T-helper 17 cell (primary cell): ENCODE measurements at places on chromosomes 7 and 10. TPM values are rescaled to one million over a fixed set of nuclear protein-coding genes. Genes with fewer than 3 reads are reported as not detected.

DNA sequence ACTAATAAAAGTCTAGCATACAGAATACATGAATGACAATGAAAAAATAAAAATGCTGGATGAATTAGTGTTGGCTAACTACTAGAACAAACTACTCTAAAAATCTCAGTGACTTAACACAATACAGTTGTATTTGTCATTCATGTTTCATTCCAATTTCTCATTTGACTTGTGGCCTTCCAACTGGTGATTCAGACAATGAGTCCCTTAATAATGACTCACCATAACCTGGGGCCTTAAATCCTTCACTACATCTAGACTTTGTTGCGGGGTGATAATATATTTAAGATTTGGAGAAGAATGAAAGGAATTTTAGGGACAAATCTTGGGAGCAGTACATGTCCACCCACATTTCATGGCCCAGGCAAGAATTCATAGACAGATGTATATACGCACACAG is 90.5 kb upstream of the POM121L12 start:
- H3K4me3 ChIP-seq: no peak overlapping the region
- no peaks in the 10 kb centered on the region for H3K36me3 ChIP-seq
- H3K4me1 ChIP-seq: no peaks in the 10 kb centered on the region
- DNase-seq: no peak
- H3K27ac ChIP-seq: no peak overlapping the region

- peak overlapping the region; percentile 94 for H3K27ac ChIP-seq
- peak overlapping the region; percentile 74 for H3K4me3 ChIP-seq
- no peak for DNase-seq
- peaks cover 51% of the 10 kb centered on the region for H3K4me1 ChIP-seq
- H3K27me3 ChIP-seq: no peaks in the 10 kb centered on the region
Observed at GRCh38 chr10:131928248-131929095, 27.7 kb downstream of the PPP2R2D start.

GRCh38 chr7:115728518-115728917 is 302.0 kb downstream of the TFEC start:
- H3K4me3 ChIP-seq: no peak overlapping the region
- H3K27ac ChIP-seq: no peak overlapping the region
- no peaks in the 10 kb centered on the region for H3K36me3 ChIP-seq

- peaks cover 2% of the 10 kb centered on the region for H3K4me1 ChIP-seq
- DNase-seq: no peak
- H3K36me3 ChIP-seq: no peaks in the 10 kb centered on the region
- no peak overlapping the region for H3K27ac ChIP-seq
- no peak overlapping the region for H3K4me3 ChIP-seq
- peaks cover 57% of the 10 kb centered on the region for H3K27me3 ChIP-seq
Observed at GRCh38 chr7:55142919-55143600, 124.2 kb downstream of the EGFR start.

DNA sequence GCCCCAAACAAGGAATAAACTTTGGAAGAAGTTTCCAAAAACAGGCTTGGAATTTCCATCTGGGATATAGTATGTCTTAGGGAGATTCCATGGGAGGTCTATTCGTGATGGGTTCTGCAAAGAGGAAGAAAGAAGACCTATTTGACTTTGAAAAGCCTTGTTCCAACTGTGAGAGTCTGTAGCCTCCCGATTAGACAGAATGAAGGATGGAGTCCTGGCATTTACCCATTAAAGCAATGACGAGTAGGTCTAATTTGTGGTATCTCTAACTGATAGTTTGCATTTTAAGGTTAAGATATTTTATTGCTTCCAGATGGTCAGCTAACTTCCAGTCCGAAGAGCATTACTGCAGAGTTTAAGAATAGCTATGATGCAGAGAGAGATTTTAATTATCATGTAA is 19.5 kb upstream of the GALNT17 start:
- no peak for DNase-seq
- no peaks in the 10 kb centered on the region for H3K36me3 ChIP-seq
- no peaks in the 10 kb centered on the region for H3K27me3 ChIP-seq
- H3K4me1 ChIP-seq: no peaks in the 10 kb centered on the region
- no peak overlapping the region for H3K4me3 ChIP-seq

DNA sequence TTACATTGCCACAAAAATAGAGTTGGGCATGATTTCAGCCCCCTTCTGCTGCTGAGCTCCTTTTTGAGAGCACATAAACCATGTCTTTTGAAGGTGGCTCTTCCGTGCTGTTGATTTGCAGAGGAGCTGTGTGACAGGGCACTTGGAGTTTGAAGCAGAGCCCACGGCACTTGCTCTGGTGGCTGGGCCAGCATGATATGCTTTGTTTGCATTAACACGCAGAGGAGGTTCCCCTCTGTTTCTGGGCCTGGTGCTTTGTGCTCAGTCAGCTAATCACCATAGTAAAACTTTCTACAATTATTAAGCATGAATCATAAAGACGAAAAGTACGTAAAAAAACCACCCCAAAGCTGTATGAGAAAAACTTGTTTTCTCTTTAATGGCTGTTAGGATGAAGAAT is 40.1 kb downstream of the RBM33 start:
- no peak for DNase-seq
- H3K4me1 ChIP-seq: peaks cover 53% of the 10 kb centered on the region
- H3K27me3 ChIP-seq: no peaks in the 10 kb centered on the region

- H3K4me3 ChIP-seq: no peak overlapping the region
- DNase-seq: no peak
- no peak overlapping the region for H3K27ac ChIP-seq
- no peaks in the 10 kb centered on the region for H3K27me3 ChIP-seq
- peaks cover 5% of the 10 kb centered on the region for H3K36me3 ChIP-seq
- H3K4me1 ChIP-seq: peaks cover 38% of the 10 kb centered on the region
Observed at GRCh38 chr10:32039734-32040133, 16.5 kb downstream of the KIF5B start.

DNA sequence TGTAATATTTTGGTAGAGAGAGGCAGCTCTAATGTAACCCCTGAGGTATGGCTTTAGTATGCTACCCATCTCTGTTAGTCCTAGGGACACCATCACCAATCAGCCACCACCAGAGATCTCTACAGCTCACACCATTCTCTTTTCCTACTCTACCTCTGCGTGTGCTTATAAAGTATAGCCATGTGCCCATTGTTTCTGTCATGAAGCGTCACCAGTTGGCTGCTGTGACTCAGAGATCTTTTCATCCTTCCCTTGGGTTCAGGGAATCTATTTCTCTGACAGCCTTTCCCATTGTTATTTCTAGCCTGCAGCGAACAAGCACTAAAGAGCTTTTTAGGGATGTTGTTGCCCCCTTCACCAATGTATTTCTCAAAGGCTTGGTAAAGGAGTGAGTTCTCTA is 103.3 kb downstream of the TPST1 start:
- H3K36me3 ChIP-seq: no peaks in the 10 kb centered on the region

- peak overlapping the region; percentile 99 for H3K27ac ChIP-seq
- no peaks in the 10 kb centered on the region for H3K36me3 ChIP-seq
- H3K27me3 ChIP-seq: no peaks in the 10 kb centered on the region
- no peak for DNase-seq
- H3K4me1 ChIP-seq: peaks cover 59% of the 10 kb centered on the region
Observed at GRCh38 chr7:150668472-150668911, 17.0 kb upstream of the GIMAP2 start.

DNA sequence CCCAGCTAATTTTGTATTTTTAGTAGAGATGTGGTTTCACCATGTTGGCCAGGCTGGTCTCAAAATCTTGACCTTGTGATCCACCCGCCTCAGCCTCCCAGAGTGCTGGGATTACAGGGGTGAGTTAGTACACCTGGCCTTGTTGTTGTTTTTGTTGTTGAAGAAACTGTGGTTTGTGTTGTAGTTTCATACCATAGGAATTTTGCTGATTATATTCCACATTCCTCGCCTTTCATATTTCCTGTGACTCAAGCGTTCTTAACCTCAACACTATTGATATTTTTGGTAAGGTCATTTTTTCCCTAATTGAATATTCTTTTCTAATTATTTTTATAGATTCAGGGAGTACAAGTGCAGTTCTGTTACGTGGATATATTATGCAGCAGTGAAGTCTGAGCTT is 16.7 kb downstream of the LIPF start:
- no peaks in the 10 kb centered on the region for H3K4me1 ChIP-seq
- peaks cover 23% of the 10 kb centered on the region for H3K27me3 ChIP-seq
- no peak for DNase-seq
- H3K36me3 ChIP-seq: peaks cover 6% of the 10 kb centered on the region
- no peak overlapping the region for H3K4me3 ChIP-seq

DNA sequence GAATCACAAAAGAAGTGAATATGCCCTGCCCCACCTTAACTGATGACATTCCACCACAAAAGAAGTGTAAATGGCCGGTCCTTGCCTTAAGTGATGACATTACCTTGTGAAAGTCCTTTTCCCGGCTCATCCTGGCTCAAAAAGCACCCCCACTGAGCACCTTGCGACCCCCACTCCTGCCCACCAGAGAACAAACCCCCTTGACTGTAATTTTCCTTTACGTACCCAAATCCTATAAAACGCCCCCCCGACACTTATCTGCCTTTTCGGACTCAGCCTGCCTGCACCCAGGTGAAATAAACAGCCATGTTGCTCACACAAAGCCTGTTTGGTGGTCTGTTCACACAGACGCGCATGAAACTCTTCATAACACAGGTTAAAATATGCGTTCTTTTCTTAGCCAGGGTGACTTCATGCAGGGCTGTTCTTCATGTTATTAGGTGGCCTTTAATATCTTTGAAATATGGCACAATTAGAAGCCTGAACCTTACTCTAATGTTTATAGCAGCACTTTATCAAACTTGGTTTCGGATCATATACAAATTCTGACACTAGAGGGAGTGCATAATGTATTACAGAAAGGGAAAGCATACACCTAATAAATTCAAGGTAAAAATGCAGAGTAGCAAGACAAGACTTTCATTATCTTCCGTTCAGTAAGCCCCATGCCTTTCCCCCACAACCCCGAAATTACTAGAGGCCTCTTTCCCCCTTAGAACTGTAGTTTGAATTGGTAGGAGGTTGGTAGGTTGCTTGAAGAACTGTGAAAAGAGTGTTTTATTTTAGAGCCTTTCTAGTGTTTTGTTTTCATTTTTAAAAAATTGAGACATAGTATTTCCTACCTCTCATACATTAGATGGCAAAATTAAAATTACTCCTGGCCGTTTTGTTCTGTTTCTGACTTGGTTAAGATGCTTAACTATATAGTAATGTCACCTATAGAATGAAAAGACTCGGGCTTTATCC is 117.9 kb downstream of the NPY start:
- DNase-seq: no peak
- H3K4me3 ChIP-seq: no peak overlapping the region
- H3K27ac ChIP-seq: no peak overlapping the region
- peaks cover 30% of the 10 kb centered on the region for H3K27me3 ChIP-seq
- peaks cover 10% of the 10 kb centered on the region for H3K4me1 ChIP-seq

DNA sequence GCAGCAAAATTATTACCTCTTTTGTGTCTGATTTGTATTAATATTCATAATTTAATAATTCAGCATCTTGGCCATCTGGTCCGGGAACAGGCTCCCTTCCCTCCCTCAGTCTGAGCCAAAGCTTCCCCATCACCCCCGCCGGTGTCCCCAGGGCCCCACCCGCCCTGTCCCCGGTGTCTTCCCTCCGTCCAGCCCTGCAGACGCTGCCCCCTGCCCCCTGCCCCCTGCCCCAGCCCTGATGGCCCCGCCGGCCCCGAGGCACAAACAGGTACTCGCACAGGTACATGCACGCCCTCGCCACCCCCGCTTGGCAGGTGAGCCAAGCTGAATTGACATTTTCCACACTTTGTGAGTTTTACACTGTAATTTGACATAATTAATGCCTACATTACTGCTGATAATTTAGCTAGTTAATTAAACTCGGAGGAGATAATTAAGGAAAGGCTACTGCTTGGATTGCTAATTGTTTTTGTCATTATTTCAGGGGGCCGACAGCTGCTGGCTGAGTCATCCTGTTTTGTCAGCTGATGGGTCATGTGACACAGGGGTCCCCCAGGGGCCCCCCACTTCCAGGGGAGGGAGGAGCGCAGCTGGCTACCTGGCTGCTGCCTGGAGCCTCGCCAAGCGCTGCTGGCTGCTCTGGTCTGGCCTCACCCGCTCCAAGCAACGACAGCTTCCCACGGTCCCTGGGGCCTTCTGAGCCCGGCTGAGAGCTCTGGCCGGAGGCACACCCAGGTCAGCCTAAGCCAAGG is 36.6 kb downstream of the MICALL2 start:
- H3K36me3 ChIP-seq: peaks cover 5% of the 10 kb centered on the region
- no peaks in the 10 kb centered on the region for H3K27me3 ChIP-seq

DNA sequence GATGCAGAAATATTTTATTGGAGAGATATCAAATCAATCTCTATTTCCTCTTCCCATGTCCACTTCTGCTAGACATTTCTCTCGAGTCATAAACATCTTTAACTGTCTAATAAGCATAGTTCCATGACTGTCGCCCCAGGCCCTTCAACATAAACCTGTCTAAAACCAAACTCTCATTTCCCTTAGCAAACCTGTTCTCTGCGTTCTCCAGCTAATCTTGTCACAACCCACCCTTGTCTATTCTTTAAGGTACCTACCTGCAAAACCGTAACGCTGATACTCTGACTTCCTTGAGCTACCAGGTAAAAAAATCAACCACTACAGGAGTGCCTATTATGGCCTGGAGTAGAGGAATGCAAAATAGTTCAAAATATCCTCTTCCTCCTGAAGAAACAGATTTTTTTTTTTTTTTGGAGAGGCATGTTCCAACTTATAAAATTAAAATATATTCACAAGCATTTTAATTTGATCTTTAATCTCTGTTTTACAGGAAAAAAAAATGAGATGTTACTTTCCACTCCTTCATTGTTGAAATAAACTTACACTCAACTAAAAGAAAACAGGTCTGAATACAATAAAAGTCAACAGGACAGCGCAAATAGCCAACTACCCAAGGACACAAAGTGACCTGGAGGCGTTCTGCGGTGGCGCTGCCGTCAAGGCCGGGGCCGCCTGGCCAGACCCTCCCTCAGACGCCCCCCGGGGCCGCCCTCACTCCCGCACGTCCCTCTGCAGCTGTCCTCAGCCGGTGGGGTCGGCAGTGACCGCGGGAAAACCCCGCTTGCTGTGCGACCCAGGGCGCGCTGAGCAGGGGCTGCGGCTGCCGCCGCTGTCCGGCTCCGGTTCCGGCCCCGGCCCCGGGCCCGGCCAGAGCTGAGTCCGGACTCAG is 765 bp downstream of the SLC25A40 start:
- H3K4me1 ChIP-seq: peaks cover 33% of the 10 kb centered on the region
- H3K27me3 ChIP-seq: no peaks in the 10 kb centered on the region
- H3K4me3 ChIP-seq: peak overlapping the region; percentile 96
- DNase-seq: peak; percentile 17
- peaks cover 6% of the 10 kb centered on the region for H3K36me3 ChIP-seq
- H3K27ac ChIP-seq: peak overlapping the region; percentile 97

WDFY4 gene
- 2.1 TPM for total RNA-seq

CNTNAP2 gene
- total RNA-seq: 0.37 TPM

GIMAP8 gene
- 8.1 TPM for total RNA-seq
